ENCODE measurements at places on chromosomes 7 and 10. TPM values are rescaled to one million over a fixed set of nuclear protein-coding genes. Genes with fewer than 3 reads are reported as not detected.
A peak's percentile ranks its signal among the peaks of the same experiment; 100 is the strongest.

DNA sequence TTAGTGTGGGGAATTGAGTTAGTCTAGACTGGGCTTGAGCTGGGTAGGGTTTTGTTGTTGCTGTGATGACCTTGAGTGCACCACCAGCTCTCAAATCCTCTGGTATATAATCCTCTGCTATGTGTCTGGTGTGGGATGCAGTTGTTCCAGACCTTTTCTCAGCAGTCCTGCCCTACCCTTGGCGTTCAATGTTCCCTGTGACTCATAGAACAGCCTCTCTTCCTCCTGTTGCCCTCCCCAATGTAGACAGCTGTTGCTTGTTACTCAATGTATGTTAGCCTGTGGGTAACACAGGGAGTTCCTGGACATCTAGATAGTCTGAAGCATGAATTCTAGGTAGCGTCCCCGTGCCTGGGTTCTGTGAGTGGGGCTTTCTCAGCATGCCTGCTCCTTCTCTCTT lies 19.8 kb downstream of the ACBD7 start:
- H3K4me1 ChIP-seq = no peaks in the 10 kb centered on the region
- H3K27me3 ChIP-seq = peaks cover 13% of the 10 kb centered on the region
- no peak overlapping the region for H3K27ac ChIP-seq
- H3K36me3 ChIP-seq = peaks cover 6% of the 10 kb centered on the region

Gene PTPN20
- polyA plus RNA-seq = 1.9 TPM

- no peak for DNase-seq
- H3K4me1 ChIP-seq = peaks cover 28% of the 10 kb centered on the region
- no peaks in the 10 kb centered on the region for H3K36me3 ChIP-seq
- no peak overlapping the region for H3K27ac ChIP-seq
- H3K27me3 ChIP-seq = no peaks in the 10 kb centered on the region
- H3K4me3 ChIP-seq = no peak overlapping the region
Measured at GRCh38 chr7:30173058-30173897, 38.5 kb downstream of the MTURN start.

DNA sequence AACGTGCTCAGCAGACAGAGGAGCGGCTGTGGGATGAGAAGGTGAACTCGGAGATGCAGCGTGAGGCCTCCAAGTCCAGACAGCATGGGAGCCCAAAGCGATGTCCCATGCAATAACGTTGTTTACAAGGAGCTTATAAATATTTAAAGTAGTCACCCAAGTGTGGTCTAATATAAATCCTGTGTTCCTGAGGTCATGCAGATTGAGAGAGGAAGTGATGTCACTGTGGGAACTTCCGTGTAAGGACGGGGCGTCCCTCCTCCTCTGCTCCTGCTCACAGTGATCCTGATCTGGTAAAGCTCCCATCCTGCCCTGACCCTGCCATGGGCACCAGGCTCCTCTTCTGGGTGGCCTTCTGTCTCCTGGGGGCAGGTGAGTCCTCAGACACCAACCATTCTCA lies 94.7 kb upstream of the PRSS58 start:
- DNase-seq = no peak
- no peak overlapping the region for H3K27ac ChIP-seq
- H3K27me3 ChIP-seq = peaks cover 1% of the 10 kb centered on the region

- peak overlapping the region; percentile 28 for H3K4me3 ChIP-seq
- peak overlapping the region; percentile 22 for H3K27ac ChIP-seq
- H3K27me3 ChIP-seq = no peaks in the 10 kb centered on the region
- peaks cover 37% of the 10 kb centered on the region for H3K4me1 ChIP-seq
Measured at GRCh38 chr10:35442028-35442427, 105.7 kb downstream of the CCNY start.

GRCh38 chr10:4353059-4353655 lies 472.9 kb upstream of the AKR1E2 start:
- no peak overlapping the region for H3K4me3 ChIP-seq
- peaks cover 8% of the 10 kb centered on the region for H3K27me3 ChIP-seq
- no peak for DNase-seq
- no peaks in the 10 kb centered on the region for H3K4me1 ChIP-seq

DNA sequence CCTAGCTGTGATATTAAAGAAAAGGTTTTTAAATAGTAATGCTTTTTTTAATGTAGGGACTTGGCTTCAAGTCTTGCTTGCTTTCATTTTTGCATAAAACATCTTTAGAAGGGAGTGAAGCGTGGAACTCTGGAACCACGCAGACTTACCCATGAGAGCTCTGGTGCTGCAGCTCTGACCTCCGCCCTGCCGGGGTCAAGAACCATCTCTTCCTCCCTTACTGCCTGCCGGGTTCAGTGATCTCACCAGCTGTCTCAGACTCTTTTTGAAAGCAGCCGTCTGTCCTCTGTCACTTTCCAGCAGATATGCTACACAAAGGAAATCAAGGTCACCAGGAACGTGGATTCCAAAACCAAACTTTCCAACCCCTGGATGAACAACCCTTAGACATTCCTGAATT lies 353.8 kb downstream of the GPR37 start:
- H3K4me3 ChIP-seq = no peak overlapping the region
- no peaks in the 10 kb centered on the region for H3K4me1 ChIP-seq
- H3K27me3 ChIP-seq = no peaks in the 10 kb centered on the region
- no peak for DNase-seq

DNA sequence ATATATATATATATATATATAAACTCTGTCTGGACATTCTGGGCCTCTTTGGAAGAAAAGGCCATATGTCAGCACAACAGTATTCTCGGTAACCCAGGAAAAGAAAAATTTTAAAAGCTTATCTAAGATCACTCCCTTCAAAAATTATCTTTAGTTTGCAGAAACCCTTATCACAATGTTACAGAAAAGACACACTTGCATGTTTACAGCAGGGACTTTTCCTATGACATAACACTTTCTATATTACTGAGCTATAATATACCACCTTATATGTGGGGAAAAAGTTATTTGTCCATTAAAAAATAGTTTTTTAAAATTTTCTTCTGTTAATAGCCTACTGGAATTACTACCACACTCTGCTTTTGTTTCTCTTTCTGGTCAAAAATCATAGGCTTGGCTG lies 25.4 kb downstream of the ANKRD61 start:
- no peak overlapping the region for H3K27ac ChIP-seq
- H3K36me3 ChIP-seq = peaks cover 35% of the 10 kb centered on the region
- peaks cover 8% of the 10 kb centered on the region for H3K4me1 ChIP-seq

GRCh38 chr7:27873981-27874957 lies 134.3 kb downstream of the TAX1BP1 start:
- H3K36me3 ChIP-seq = peaks cover 2% of the 10 kb centered on the region
- H3K4me1 ChIP-seq = no peaks in the 10 kb centered on the region
- no peak for DNase-seq
- no peak overlapping the region for H3K27ac ChIP-seq
- no peaks in the 10 kb centered on the region for H3K27me3 ChIP-seq

GRCh38 chr10:21733710-21734109 lies 199.7 kb downstream of the MLLT10 start:
- H3K4me1 ChIP-seq = peaks cover 29% of the 10 kb centered on the region
- DNase-seq = no peak
- H3K27ac ChIP-seq = no peak overlapping the region

GRCh38 chr7:96637522-96637921 lies 72.1 kb downstream of the SEM1 start:
- no peak for DNase-seq
- H3K4me3 ChIP-seq = no peak overlapping the region
- no peaks in the 10 kb centered on the region for H3K36me3 ChIP-seq
- H3K27ac ChIP-seq = no peak overlapping the region
- peaks cover 1% of the 10 kb centered on the region for H3K4me1 ChIP-seq

- H3K27ac ChIP-seq = no peak overlapping the region
- no peak overlapping the region for H3K4me3 ChIP-seq
- H3K27me3 ChIP-seq = peaks cover 39% of the 10 kb centered on the region
- H3K36me3 ChIP-seq = peaks cover 2% of the 10 kb centered on the region
Measured at GRCh38 chr7:87263537-87263936, 44.0 kb upstream of the TMEM243 start.

Gene HTR7
- not detected for polyA plus RNA-seq

- peaks cover 4% of the 10 kb centered on the region for H3K4me1 ChIP-seq
- DNase-seq = no peak
- no peak overlapping the region for H3K27ac ChIP-seq
- peaks cover 16% of the 10 kb centered on the region for H3K36me3 ChIP-seq
- H3K4me3 ChIP-seq = no peak overlapping the region
Measured at GRCh38 chr7:28211006-28211405, 30.4 kb upstream of the JAZF1 start.

- H3K36me3 ChIP-seq = no peaks in the 10 kb centered on the region
- H3K27ac ChIP-seq = no peak overlapping the region
- H3K4me3 ChIP-seq = no peak overlapping the region
- peaks cover 7% of the 10 kb centered on the region for H3K27me3 ChIP-seq
- no peaks in the 10 kb centered on the region for H3K4me1 ChIP-seq
Measured at GRCh38 chr7:26441002-26441521, 149.4 kb downstream of the SNX10 start.

GRCh38 chr10:65742906-65743305 lies 1182.9 kb upstream of the LRRTM3 start:
- no peak overlapping the region for H3K27ac ChIP-seq
- DNase-seq = no peak
- H3K4me3 ChIP-seq = no peak overlapping the region

Gene OR13A1
- not detected for polyA plus RNA-seq

Gene BAMBI
- polyA plus RNA-seq = not detected

Gene EBLN1
- not detected for polyA plus RNA-seq

- peak overlapping the region; percentile 78 for H3K4me3 ChIP-seq
- no peak overlapping the region for H3K27ac ChIP-seq
- no peaks in the 10 kb centered on the region for H3K36me3 ChIP-seq
- H3K27me3 ChIP-seq = peaks cover 70% of the 10 kb centered on the region
Measured at GRCh38 chr10:28676326-28676967, 874 bp upstream of the BAMBI start.

- no peak overlapping the region for H3K4me3 ChIP-seq
- H3K36me3 ChIP-seq = no peaks in the 10 kb centered on the region
- no peak for DNase-seq
- H3K27me3 ChIP-seq = peaks cover 42% of the 10 kb centered on the region
Measured at GRCh38 chr10:93757136-93757535, 600 bp upstream of the LGI1 start.

- H3K4me1 ChIP-seq = no peaks in the 10 kb centered on the region
- no peak overlapping the region for H3K4me3 ChIP-seq
- no peaks in the 10 kb centered on the region for H3K36me3 ChIP-seq
- peaks cover 57% of the 10 kb centered on the region for H3K27me3 ChIP-seq
Measured at GRCh38 chr10:131693766-131694165, 207.0 kb upstream of the PPP2R2D start.

DNA sequence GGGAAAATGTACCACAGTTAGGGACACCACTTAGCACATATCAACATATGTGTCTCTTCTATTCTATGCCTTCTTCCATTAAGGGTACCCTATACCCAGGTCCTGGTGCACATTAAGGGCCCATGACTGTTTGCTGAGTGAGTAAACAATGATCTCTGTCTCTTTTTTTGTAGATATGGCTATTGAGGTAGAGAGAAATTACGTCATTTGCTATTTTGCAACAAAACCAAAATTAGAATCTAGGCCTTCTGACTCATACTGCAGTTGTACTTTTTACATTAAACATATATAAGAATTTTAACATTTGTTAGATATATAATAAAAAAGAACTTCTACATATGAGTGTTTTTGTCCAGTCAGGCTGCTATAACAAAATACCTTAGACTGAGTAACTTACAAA lies 683.2 kb upstream of the LRRN3 start:
- H3K4me1 ChIP-seq = no peaks in the 10 kb centered on the region
- no peaks in the 10 kb centered on the region for H3K36me3 ChIP-seq
- H3K4me3 ChIP-seq = no peak overlapping the region
- no peaks in the 10 kb centered on the region for H3K27me3 ChIP-seq
- DNase-seq = no peak

GRCh38 chr7:107972075-107972482 lies 30.9 kb downstream of the LAMB1 start:
- DNase-seq = no peak
- no peaks in the 10 kb centered on the region for H3K4me1 ChIP-seq
- peaks cover 7% of the 10 kb centered on the region for H3K27me3 ChIP-seq
- H3K27ac ChIP-seq = no peak overlapping the region
- no peaks in the 10 kb centered on the region for H3K36me3 ChIP-seq
- no peak overlapping the region for H3K4me3 ChIP-seq

Gene NAT16
- polyA plus RNA-seq = not detected

GRCh38 chr7:78420001-78420400 lies 621.4 kb downstream of the PHTF2 start:
- no peaks in the 10 kb centered on the region for H3K4me1 ChIP-seq
- no peaks in the 10 kb centered on the region for H3K36me3 ChIP-seq
- no peak overlapping the region for H3K4me3 ChIP-seq
- no peak for DNase-seq
- H3K27me3 ChIP-seq = no peaks in the 10 kb centered on the region

DNA sequence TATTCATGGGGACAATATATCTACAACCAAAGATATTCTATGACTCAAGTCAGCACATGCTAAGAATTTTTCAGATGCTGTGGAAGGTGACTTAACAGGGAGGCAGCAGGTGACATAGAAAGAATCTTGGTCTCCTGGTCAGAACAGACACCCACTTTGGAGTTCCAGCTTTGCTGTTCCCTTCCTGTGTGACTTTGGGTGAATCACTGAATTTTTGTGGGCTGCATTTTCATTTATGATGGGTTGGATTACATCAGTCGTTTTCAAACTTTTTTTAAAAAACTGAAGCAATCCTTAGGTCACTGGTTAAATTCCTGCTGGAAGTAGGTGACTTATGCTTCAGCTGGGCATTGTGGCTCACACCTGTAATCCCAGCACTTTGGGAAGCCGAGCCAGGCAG lies 24.9 kb downstream of the RGR start:
- no peak for DNase-seq
- H3K4me3 ChIP-seq = no peak overlapping the region
- H3K27ac ChIP-seq = no peak overlapping the region
- H3K4me1 ChIP-seq = peaks cover 7% of the 10 kb centered on the region
- no peaks in the 10 kb centered on the region for H3K36me3 ChIP-seq
- H3K27me3 ChIP-seq = no peaks in the 10 kb centered on the region

All from naive thymus-derived CD8-positive, alpha-beta T cell (primary cell).